ENCODE measurements at places on chromosomes 16 and 17.
A peak's percentile ranks its signal among the peaks of the same experiment; 100 is the strongest.

DNA sequence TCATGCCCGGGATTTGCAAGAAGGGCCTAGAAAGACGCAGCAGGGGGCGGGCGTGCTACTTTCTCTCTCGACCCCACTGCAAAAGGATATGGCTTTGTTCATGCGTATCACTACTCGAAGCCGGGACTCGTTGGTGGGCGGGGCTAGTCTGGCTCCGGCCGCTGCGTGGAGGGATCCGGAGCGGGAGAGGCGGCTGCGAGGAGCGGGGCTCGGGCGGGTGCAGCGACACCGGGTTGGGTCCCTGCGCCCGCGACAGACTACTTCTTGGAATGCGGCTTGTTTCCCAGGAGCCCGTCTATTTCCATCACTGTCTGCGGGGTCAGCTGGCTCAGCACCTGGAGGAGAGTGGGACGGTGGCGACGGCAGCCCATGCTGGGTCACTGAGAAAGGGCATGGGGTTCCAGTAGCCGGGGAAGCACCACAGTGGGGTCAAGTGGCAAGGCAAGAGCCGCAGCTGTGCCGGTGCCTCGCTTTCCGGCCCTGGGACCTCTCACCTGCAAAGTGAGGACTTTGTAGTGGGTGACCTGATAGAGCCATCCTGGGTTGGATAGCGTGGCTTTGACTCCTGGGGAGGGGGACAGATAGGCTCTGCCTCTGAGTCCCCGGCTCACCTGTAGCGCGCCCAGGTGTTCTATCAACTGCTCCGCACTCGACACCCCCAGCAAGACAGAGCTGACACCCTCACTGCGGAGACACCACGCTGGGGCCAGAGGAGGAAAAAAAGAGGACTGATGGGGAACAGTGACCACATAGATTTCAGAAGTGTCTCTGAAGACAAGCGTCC, 6.6 kb downstream of the KCNAB3 start:
- peak; percentile 85 for DNase-seq

DNA sequence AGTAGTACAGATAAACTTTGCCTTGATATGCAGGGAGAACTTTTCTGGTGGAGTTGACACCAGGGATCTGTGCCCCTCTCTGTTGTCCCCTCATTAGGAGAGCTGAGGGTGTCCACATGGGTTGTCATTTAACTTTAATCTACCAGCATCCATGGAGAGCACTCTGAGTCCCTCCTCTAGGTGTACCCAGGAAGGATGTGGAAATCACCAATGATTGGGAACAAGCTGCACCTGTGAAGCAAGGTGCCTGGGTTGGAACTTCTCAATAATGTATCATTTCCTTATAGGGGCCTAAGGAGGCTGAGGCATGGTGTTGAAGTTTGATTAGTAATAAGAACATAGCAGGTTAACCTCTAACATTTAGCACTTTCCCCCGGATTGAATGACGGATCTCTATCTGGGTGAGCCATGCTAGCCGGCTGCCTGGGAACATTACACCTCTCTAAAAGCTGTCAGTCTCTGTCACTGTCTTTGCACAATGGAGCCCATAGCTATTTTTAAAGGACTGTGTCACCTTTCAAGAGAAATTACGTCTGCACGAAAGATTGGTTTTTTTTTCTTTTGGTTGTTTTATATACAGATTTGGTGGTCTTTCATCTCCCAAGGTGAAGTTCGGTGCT, 239.3 kb downstream of the MAF start:
- no peak for DNase-seq

- peak; percentile 45 for DNase-seq
Observed at GRCh38 chr16:75372236-75372856, 61.0 kb downstream of the CFDP1 start.

DNA sequence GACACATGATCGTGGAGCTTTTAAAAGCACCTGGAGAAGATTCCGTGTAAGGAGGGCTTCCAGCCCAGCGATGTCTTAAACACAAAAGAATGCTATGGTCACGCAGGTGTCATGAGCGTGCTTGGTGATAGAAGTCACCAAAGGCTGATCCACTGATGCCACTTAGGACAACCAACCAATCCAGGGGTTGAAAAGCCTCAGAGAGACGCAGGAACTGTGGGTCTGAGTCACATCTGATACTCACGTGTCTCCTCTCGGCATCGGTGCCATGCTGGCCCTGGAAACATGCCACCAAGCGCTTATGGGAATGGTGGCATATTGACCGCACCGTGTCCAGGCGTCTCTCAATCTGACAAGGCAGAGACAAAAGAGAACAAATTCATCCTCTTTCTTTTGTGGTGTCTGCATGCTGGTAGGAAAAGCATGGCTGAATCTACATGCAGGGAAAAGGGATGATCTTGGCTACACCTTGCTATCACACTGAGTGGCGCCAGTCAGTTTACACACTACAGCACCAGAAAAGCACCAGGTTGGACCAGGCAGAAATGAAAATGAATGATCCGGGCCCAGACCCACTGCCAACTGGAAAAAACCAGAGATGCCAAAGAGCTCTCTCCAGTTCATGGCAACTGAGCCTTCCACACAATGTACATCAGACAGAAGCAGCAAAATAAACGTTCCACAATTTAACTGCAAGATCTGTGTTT, 38.0 kb downstream of the ARHGAP17 start:
- DNase-seq: no peak

DNA sequence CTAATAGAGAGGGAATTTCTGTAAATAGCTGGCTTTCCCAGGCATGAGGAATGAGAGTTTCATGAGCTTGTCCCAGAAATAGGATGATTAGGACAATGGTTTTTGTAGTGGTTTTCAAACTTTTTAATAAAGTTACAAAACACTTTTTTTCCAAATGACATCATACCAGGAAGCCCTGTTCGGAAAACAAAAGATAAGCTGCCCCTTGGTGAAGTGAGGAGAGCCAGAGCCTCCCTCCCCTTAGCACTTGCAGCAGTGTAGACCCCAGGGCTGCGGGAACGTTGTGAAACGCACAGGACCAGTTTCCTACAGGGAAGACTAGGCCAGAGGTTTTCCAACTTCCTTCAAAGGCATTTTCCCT, 7.6 kb downstream of the FBRS start:
- DNase-seq: no peak

GRCh38 chr16:88077328-88078108, 126.3 kb downstream of the BANP start:
- no peak for DNase-seq

DNA sequence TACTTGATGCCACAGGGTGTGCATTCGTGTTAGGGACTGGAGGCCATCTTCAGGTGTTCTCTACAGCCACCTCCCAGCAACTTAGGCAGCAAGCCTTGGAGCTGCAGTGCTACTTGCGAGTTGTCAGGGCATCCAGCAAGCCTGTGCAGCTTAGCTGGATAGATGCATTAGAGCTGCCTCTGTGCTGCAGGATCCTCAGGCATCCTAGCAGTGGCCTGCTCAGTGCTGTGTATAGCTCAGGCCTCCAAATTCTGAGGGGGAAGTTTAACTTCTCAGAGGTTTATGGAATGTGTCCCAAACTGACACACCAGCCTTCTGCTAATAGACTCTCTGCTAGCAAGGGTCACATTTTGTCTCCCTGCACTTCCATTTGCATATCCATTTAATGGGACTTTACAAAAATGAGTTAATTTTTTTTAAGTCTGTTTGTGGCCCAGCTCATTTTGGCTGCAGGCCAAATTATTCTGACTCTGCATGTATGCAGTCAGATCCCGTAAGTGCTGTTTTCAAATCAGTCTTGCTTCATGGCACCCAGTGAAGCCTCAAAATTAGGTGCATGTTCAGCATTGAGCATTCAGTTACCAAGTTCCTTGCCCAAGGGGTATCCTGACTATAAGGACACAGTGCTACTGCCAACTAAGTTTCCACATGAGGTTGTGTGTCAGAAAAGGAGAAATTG, 6.8 kb downstream of the GABARAPL2 start:
- no peak for DNase-seq

DNA sequence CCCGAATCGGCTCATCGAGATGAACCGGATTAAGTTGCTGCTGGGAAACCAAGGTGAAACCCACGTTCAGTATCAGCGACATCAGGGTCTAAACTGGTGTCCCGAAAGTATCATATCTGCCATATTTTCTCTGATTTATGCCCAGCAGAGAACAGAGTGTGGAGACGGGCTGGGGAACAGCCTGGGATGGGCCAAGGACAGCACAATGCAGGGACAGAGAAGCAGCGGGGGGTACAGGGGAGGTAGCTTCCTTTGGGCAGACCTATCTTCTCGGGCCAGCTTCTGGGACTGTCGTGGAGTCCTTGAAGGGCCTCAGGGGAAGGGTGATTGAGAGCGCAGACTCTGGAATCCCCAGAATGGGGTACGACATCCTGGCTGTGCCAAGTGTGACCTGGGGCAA, 17.5 kb upstream of the MLKL start:
- DNase-seq: no peak

- peak; percentile 59 for DNase-seq
Observed at GRCh38 chr17:49035470-49036269, 38.5 kb downstream of the IGF2BP1 start.

DNA sequence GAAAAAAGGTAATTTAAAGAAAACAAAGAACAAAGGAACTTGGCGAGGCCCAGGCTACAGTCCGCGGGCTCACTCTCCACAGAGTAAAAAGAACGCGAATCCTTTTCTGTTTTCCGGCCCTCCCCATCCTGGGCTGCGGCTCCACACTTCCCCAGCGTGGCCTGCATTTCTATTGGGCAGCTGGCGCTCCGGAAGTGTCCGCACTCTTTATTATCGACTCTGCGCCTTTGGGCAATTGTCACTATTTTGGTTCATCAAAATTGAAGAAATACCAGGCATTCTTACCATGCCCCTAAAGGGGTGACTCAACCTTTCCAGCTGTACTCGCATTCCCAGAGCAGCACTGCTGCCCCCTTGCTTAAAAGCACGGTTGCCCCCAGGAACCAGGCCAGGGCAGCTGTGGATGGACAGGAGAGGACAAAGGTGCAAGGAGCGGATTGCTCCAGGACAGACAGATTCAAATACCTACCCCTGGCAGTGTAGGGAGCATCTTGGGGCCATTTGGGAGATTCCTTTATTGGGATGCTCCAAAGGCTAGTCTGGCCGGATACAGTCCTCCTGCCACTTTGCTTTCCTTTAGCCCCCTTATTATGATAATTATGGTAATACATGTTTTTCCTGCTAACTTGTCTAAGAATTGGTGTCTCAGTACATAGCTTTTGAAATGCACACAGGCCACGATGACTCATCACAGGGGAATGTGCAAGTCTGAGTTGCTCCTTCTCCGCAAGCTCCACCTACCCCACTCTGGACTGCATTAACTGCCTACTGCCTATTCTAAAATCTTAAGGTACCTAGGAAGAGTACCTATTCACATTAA, 985 bp upstream of the SLFN12 start:
- peak; percentile 98 for DNase-seq

- no peak for DNase-seq
Observed at GRCh38 chr17:6106212-6106611, 36.0 kb downstream of the WSCD1 start.

DNA sequence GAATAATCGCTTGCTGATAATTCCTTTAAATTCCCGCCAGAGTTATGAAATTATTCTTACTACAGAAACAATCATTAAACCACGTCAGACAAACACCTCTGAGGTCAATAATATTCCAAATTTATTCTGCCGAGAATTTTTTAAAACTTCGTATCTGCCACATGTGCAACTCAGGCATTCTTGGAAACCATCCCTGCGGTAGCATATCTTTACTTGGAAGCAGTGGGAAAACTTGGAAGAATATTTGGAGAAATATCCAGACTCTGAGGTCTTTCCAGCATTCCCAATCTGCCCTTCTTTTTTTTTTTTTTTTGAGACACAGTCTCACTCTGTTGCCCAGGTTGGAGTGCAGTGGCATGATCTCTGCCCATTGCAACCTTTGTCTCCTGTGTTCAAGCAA, 2.0 kb upstream of the CCL11 start:
- DNase-seq: no peak

- DNase-seq: no peak
Observed at GRCh38 chr16:89410322-89410721, 80.0 kb downstream of the ANKRD11 start.

DNA sequence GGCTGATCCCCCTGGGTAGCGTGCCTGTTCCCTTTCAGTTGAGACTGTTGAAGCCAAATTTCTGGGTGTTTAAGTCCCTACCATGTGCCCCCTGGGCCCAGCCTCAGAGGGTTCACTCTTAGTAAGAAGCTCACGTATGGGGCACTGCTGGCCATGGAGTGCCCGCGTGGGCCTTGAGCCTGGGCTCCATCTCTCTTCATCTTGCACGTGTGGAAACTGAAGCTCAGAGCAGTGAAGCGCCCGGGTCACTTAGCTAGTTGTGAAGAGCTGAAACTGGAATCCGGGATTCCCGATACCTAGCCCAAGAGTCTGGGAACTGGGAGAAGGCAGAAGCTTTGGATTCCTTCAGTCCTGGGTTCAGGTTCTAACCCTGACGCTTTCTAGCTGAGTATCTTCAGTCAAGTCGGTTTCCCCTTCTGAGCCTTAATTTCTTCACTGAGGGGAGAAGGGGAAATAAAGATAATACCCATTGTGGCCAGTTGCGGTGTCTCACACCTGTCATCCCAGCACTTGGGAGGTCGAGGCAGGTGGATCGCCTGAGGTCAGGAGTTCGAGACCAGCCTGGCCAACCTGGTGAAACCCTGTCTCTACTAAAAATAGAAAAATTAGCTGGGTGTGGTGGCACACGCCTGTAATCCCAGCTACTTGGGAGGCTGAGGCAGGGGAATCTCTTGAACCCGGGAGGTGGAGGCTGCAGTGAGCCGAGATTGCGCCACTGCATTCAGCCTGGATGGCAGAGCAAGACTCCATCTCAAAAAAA, 103.9 kb downstream of the OR1D5 start:
- no peak for DNase-seq

DNA sequence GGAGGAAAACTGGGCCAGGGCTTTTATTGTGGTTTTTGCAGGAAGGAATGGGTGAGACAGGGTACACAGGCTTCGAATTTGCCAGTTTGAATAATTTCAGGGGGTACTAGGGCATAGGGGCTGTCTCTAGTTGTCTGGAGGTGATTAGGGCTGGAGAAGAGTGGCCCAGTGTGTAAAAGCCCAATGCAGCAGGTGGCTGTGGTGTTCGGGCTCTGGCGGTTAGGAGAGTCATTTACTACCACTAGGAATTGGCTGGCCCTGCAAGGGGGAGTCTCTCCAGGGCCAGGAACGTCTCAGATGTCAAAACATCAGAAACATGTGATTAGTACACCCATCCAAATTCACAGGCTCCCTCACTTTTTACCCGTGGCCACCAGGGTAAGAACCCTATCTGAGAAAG, 50.3 kb downstream of the GINS3 start:
- no peak for DNase-seq

DNA sequence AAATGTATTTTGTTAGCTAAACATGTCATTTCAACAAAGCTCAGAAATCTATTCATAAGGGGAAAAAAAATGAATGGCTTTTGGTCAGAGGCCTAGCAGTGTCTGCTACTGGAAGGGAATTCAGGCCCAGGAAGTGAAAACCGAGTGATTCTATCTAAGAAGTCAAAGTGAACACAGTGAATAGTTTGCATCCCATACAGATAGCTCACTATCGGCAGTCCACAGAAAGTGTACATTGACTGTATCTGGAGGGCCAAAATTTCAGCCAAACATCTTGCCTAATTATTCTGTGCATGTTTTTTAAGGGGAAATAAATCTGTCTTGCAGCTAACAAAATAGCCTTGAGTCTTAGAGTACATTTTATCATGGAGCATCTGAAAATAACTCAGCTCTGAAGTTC, 214.4 kb upstream of the CACNG5 start:
- no peak for DNase-seq

GRCh38 chr17:19304209-19304608, 58.3 kb downstream of the B9D1 start:
- peak; percentile 60 for DNase-seq

- no peak for DNase-seq
Observed at GRCh38 chr16:83743241-83743640, 64.5 kb upstream of the HSBP1 start.

- peak; percentile 29 for DNase-seq
Observed at GRCh38 chr16:73095885-73096421, 48.0 kb upstream of the ZFHX3 start.

- DNase-seq: no peak
Observed at GRCh38 chr16:66728804-66729203, 22.6 kb downstream of the DYNC1LI2 start.

Measured in astrocyte of the hippocampus (primary cell).